ENCODE measurements at places on chromosomes 4 and X. TPM values are rescaled to one million over a fixed set of nuclear protein-coding genes. Genes with fewer than 3 reads are reported as not detected.

- no peak for DNase-seq
Measured at GRCh38 chr4:118833192-118833820, 2.6 kb downstream of the SEC24D start.

GRCh38 chr4:40750461-40751258 is 905 bp downstream of the NSUN7 start:
- DNase-seq, result peak; percentile 16

- DNase-seq, result no peak
Measured at GRCh38 chr4:76429636-76430035, 5.4 kb upstream of the SHROOM3 start.

DNA sequence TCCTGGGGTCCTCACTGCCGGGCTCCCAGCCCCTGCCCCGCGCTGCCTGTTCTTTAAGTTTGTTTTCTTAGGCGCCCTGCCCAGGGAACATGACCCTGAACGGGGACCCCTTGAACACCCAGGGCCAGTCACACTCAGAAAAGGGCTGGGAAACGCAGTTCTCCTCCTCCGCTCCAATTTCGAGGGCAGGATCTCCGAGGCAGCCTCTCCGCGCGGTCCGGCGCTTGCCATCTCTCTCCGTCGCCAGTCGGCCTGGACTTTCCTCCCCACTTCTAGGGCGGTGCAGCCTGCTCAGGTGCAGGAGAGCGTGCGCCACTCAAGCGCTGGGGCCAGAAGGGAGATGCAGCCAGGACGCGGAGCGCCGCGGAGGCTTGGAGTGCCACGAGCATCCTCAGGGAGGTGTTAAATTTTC is 9.9 kb downstream of the PRDM8 start:
- no peak for DNase-seq

DNA sequence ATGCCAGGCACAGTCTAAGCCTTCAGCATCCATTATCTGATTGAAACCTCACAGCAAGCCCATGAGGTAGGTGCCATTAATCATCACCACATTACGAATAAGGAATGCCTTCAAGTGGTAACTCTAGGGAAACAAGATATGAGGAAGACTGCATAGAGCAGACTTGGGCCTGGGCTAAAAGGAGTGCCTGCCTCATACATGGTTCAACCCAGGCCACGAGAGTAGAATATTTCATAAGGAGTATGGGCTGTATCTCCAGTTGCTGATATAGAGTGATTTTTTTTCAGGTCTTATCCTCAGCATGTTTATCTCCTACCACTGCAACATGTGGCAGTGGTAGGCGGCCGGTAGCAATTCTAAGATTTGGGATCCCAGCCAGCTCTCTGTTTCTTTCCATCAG is 51.7 kb downstream of the ATP11C start:
- peak; percentile 36 for DNase-seq

GRCh38 chr4:40769266-40769665 is 19.5 kb downstream of the NSUN7 start:
- no peak for DNase-seq

DNA sequence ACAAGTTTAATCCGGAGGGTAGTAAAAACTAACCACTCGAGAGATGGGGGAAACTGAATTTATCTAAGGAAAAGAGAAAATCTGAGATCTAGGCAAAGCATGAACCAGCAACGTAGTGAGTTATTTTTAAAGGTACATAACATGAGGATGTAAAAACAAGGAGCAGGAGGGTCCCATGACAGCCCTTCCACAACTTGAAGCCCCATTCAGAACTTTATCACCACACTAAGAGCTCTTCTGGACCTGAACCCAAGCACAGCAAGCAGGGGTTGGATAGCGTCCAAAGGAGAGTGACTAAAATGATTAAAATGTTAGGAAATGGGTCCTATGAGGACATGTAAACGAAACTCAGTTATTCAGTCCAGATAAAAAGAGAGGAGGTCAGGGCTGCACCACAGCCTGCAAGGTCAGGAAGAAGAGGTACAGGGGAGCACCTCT is 16.2 kb downstream of the SH3RF1 start:
- peak; percentile 70 for DNase-seq

GRCh38 chrX:150298841-150299551 is 64.1 kb upstream of the MAMLD1 start:
- DNase-seq, result no peak

GRCh38 chr4:20403290-20403689 is 151.6 kb downstream of the SLIT2 start:
- DNase-seq, result no peak

DNA sequence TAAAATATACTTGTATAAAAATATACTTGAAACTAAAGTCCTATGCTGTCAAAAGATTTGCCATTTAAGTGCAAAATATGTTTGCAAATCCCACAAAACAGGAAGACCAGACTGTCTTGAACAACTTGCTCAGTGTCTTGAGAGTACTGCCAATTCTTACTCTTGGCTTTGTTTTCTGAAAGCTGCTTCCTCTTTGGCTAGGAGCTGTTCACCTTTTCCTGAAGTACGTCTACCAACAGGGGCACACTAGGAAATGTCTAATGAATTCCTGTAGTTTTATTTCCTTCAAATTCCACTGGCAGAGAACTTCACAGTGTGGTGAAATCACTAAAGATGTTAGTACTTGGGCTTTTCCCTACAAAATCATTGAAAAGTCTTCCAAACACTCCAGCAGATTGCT is 46.4 kb upstream of the ABCG2 start:
- DNase-seq, result no peak

DNA sequence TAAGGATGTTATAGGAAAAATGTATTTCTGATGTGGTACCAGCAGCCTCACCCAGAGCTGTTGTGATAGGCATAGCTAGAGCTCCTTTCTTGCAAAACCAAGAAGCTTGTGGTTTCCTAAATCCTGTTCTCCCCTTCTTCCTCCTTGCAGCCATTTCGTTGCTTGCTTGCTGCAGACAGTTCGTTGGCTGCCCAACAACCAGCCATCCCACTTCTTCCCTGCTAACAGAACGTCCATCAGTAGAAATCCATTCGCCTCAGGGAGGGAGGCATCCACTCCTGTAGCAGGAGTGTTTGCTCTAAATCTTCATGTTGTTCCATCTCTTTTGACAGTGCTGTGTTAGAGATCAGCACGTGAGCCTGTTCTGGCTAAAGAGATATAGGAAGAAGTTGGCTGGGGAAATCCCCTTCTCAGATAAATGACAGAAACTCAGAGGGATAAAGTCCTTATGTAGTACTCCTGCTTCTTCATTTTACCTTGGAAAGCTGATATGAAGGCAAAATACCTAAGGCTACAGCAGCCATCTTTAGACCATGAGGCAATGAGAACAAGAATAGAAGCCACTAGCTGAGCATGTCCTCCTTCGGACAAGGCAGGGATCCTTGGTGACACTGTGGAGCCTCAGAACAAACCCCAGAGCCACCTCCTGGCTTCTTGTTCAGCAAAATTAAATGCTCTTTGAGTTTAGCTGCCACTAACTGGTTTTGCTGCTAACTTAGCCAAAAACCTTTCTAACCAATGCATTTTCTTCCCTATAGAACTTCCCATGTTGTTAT is 68.4 kb upstream of the RELL1 start:
- no peak for DNase-seq

DNA sequence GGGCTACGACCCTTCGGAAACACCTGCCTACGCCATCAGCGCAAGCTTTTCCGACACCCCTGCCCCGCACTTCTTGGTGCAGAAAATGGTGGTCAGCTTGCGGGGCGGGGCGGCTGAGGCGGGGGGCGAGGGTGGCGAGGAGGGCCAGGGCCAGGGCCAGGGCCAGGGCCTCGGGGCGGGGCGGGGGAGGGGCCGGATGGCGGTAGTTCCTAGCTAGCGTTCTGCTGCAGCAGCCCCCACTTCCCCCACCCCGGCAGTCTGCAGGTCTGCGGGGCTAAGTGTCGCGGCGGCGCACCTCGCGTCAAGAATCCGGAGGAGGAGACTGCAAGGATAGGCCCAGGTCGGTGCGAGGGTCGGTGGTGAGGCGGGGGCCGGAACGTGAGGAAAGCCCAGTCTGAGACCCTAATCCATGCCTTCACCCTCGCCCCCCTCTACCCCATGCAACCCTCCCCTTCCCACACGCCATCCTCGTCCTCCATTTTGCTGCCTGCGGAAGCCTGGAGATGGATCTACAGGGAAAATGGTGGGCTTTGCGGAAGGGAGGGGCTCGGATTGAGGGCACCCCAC is 600 bp downstream of the BEX4 start:
- no peak for DNase-seq

DNA sequence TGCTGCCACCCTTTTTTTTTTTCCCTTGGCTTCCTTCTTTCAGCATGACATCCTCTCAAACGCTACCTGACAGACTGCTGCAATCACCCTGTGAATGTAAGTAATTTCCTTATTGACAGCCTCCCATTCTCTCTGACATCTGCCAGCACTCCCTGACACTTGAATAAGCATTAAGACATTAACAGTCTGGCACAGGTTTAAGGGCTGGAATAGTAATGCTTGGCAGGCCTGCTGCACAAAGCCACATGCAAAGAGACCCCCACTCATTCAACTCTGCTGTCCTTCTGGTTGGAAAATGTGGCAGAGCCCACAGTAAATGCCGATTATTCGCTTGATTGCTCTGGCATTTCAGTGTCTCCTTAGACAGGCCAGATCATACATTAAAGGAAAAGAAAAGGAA is 28.1 kb upstream of the RASGEF1B start:
- DNase-seq, result no peak

DNA sequence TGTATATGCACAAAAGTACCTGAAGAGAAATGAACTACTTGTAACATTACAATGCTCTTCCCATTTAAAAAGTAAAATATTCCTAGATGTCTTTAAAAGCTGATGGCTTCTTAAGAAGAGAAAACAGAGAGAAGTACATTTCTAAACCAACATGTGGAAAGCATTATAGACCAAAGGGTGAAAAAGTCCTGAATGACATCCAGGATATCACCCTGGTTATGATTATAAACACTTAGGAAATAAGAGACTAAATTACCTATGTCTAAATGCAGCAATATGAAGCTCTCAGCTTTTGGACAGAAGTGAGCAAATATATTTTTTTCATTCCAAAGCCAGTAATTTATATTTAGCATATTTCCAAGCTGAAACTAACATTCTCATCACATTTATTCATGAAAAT is 21.7 kb upstream of the EGFL6 start:
- no peak for DNase-seq

- no peak for DNase-seq
Measured at GRCh38 chr4:100517864-100518341, at the start of gene EMCN. Gene EMCN, minus strand, starts transcription at chr4:100518022. Its CDS starts 108 bp downstream, at chr4:100517914.

- peak; percentile 47 for DNase-seq
Measured at GRCh38 chr4:145609481-145610427, 9.4 kb upstream of the MMAA start.

- DNase-seq, result peak; percentile 19
Measured at GRCh38 chrX:119784747-119785446, 6.5 kb downstream of the RPL39 start.

- DNase-seq, result no peak
Measured at GRCh38 chr4:80142394-80143306, 54.7 kb upstream of the PRDM8 start.

DNA sequence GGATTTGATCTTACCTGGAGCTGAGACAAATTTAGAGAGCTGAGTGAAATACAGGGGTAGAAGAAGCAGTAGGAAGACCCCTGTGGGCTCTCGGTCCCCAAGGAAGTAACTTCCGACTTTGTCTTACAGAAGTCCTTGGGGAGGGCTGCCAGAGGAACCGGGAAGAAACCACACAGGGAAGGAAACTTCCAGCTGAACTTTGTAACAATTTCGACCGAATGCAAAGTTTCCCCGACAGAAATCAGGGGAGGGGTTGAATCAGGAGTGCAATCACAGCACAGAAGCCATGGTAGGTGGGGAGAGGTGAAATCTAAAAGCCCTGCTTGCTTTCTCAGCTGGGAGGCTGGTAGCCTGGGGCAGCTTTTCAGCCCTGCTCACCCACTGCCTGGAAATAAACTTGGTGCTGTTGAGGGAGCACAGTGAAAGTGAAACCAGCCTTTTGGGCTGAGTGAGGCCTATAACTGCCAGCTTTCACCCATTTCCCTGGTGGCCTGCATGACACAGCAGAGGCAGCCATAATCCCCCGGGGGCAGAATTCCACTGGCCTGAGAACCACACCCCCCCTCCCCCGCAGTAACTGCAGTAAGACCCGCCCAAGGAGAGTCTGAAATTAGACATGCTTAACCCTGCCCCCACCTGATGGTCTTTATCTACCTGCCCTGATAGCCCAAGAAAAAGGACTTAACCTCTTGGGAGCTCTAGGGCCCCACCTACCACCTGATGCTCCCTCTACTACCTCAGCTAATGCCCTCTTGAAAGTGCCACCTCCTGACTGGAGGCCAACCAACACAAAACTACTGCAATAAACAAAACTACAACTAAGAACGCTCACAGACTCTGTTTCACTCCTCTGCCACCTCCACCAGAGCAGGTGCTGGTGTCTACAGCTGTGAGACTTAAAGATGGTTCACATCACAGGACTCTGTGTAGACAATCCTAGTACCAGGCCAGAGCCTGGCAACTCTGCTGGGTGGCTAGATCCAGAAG is 248.2 kb downstream of the PARM1 start:
- peak; percentile 23 for DNase-seq

GRCh38 chrX:24340501-24340900 is 19.9 kb upstream of the SUPT20HL1 start:
- DNase-seq, result no peak

DNA sequence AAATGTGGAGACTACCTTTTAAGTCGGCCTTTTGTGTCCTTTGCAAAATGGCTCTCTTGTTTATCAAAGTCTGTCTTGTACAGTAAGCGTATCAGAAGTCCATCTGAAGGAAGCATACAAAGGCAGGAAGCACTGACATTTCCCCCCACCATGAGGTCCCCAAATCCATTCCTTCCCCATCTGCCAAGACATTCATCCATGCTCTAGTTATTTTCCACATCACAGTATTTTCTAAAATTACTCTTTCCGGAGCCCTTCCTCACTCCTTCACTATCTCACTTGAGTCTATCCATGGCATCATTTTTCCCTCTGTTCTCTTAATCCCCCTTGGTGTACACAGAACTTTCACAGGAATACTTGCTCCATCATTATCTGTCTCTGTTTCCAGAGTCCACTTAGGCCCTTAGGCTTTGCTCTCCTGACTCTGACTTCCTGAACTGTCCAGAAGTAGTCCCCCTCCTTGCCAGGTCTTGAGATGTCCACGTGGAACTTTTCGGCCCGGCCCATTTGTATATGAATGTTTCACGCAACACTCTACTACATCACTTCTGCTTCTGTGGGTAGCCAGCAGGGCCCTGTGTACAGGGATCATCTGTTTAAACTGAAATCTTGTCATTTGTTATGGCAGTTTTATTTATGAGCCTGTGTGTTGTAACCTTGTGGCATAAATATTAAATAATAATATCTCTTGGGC is 2.1 kb downstream of the SEL1L3 start:
- no peak for DNase-seq

GRCh38 chr4:94605241-94605805 is 152.4 kb upstream of the BMPR1B start:
- DNase-seq, result no peak

Gene P2RY8
- total RNA-seq, result 0.11 TPM

Gene ARR3
- not detected for total RNA-seq

Gene SMIM43
- total RNA-seq, result 0.29 TPM

Gene HDX
- 2.6 TPM for total RNA-seq

Gene FGFBP1
- 0.86 TPM for total RNA-seq

Gene CT45A5
- 10.4 TPM for total RNA-seq

Gene SORBS2
- 3.3 TPM for total RNA-seq

Gene ZNF41
- total RNA-seq, result 24.6 TPM
